ENCODE measurements at places on chromosomes 7 and 10. TPM values are rescaled to one million over a fixed set of nuclear protein-coding genes. Genes with fewer than 3 reads are reported as not detected.

GRCh38 chr7:44167920-44168319 lies 21.3 kb downstream of the GCK start:
- no peak for DNase-seq

- no peak for DNase-seq
Measured at GRCh38 chr7:51058764-51059163, 257.8 kb downstream of the COBL start.

- no peak for DNase-seq
Measured at GRCh38 chr10:5945561-5946418, 31.6 kb downstream of the IL15RA start.

DNA sequence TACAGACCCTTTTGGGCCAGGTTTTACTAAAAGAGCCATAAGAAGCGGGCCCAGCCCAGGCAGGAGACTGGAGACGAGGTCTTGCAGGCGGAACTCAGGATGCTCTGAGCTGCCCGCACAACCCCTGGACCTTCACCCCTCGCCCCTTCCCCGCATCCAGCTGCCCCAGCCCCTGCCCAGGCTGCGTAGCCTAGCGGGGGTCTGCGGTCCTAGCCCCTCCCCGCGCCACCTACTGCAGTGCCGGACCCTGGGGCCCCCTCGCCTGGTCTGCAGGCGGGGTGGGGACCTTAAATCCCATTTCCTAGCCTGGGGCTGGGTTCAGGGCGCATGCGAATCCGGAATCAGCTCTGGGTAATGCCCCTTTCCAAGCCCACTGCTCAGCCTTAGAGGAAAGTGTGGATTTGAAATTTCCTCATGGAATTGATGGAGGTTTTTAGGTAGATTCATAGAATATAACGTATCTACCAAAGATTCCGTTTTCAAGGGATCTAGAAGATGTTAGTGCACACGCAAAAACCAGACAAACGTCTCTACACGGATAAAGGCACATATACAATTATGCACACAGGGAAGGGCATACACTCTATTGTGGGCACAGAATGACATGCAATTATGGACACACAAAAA lies 546 bp upstream of the HOXA3 start:
- no peak for DNase-seq

SLC26A4 gene
- 0.10 TPM for total RNA-seq

- DNase-seq = peak; percentile 35
Measured at GRCh38 chr10:11612021-11613001, 861 bp upstream of the USP6NL start.

OR2A1 gene
- total RNA-seq = not detected

DNA sequence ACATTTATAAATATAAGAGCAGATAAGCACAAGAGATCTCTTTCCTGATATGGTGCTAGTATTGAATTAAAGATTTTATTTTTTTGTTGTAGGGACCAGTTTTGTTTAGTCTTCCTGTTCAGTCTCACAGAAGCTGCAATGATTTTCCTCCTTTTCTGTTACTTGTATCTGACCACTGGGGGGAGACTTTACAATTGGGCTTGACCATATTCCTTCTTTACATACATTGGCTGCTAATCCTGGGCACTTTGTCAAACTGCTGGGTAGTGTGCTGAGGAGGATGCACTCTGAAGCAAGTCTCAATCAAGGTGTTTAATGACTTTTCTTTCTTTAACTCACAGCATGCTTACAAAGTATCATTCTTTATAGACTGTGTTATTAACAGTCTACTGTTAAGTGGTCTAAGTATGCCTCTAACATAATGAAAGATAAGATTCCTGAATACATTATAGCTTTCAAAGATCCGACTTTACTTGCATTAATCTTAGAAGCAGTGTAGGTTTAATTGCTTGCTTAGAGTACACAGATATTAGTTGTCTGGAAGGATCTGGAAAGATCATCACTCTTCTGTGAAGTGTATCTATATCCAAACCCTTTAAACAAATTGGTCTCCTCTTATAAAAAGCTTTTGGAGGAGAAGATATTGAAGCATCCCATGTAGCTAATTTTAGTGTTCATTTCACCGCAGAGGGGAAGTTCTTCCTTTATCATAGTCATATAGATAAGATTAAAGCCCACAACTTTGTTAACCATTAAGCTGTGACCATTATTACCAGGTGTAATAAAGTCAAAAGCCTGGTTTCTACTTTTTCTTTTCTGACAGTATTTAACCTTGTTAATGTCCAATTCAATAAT lies 3.1 kb downstream of the PALS2 start:
- no peak for DNase-seq

EIF5AL1 gene
- total RNA-seq = not detected

DNA sequence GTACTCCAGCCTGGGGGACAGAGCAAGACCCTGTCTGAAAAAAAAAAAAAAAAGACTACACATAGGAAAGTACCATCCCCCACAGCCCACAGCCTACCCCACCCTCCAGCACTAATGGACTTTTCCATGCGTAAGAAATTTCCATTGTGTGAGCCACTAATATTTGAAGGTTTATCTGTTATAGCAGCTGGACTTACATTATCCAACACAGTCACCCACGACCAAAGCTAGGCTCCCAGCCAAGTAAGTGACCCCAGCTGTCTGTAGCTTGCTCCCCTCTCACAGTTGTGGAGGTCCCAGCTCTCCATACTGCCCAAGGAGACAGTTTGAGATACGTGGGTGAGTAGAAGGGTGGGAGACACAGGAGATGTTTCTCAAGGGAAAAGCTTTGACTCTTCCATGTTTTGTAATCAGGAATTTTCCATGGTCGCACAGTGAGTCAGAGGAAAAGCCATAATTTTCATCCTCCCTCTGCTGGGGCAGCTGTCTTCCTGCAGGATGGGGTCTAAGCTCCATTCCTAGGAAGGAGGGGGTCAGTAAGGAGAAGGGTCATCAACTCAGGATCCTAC lies 57.4 kb downstream of the CAV1 start:
- no peak for DNase-seq

GRCh38 chr10:17101257-17101909 lies 28.2 kb downstream of the CUBN start:
- no peak for DNase-seq

GRCh38 chr7:25562673-25563182 lies 334.4 kb upstream of the NPVF start:
- no peak for DNase-seq

- DNase-seq = no peak
Measured at GRCh38 chr7:23211589-23211988, 29.7 kb downstream of the NUP42 start.

- no peak for DNase-seq
Measured at GRCh38 chr10:117364110-117364960, 10.9 kb downstream of the PDZD8 start.

DNA sequence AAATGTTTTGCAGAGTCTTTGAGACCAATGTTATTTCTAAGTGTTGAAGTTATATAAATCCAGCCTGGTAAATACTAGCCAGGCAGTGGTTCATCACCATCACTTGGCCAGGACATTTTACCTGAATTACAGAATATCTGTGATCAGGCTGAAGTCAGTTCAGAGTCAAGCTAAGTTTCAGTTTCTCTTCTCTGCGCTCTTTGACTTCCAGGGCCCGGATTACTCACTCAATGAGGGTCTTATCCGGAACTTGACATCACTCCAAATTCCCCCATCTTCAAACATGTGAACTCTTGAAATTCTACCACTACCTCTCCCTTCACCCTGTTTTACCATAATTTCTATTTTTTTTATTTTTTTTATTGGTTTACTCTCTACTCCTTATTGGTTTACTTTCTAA lies 36.6 kb upstream of the CCAR1 start:
- no peak for DNase-seq

DNA sequence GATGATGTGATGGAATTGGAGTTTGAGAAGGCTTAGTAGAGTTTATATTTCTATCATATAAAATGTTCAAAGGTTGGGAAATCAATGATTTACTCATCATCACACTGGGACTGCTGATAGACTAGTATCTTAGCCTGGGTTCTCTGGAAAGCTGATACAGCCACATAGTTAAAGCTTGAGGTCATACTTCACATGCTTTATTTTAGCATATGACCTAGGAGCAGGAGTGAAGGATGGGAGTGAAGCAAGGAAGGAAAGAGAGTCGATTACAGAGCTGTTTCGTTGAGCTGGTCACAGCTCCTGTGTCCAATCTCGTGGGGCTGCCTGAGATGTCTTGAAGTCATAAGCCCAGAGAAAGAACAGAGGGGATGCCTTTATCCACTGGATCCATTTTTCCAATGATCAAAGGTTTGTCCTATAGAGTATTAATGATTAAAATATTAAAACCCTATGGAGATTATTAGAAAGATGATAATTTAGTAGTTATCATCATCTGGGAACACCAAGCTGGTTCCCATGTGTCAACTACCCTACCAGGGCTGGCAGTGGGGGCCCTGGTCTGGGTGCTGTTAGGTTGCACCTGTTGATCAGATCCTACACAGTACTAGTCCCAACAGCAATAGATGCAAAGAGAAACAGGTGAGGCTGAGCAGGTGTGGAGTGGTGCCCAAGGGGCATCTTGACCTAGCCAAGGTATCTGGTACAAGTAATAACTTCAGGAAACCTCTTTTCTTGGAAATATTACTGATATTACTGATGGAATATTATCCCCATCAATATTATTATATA lies 77.8 kb downstream of the BAMBI start:
- DNase-seq = no peak

GRCh38 chr7:51304729-51305128 lies 11.9 kb downstream of the COBL start:
- no peak for DNase-seq

DNA sequence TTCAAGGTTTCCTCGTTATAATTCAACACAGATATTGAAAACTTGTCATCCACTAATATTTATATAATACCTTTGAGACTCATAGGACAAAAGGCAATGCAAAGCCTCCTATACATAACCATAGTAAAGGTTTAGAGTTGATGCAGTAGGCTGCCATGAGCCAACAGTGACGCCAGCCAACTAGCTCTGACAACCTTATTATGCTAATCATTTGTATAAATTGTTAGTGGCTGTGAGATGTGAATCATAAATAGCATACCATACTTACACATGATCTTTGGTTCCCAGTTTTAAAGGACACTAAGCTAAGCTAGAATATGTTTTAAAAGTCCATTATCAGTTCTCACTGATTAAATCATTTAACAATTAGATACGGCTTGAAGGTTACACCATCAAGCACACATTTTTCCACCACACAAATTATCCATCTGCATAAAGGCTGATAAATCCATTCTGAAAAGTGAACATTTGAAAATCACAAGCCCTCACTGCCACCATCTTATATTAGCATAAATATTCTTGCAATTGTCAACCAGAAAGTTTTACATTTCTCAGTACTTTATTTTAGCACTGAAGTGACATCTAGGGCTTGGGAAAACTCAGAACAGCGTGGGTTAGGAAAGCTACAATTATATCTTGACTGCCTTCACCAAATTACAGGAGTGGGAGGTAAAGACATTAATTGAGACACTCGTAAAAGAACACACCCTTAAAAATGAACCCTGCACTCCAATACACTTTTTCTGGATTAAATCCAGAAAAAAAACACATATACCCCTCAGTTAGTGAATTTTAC lies 30.7 kb downstream of the COA1 start:
- no peak for DNase-seq

DNA sequence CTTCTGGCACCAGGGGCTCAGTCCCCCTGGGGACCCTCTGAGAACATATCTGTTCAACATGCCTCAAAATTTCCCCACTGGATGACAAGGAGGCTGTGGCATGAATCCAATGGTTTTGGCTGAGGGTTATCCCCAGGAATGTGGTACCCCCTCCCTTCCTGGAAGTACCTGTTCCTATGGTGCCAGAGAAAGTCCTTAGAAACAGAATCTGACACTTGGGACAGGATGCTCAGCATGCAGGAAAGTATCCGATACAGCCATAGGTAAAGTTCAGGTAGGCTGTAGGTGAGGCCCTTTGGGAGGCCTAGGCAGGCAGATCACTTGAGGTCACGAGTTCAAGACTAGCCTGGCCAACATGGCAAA lies 42.7 kb upstream of the A1CF start:
- DNase-seq = no peak

- DNase-seq = no peak
Measured at GRCh38 chr7:100516135-100516812, 22.7 kb upstream of the AGFG2 start.

CFAP58 gene
- total RNA-seq = not detected

DNA sequence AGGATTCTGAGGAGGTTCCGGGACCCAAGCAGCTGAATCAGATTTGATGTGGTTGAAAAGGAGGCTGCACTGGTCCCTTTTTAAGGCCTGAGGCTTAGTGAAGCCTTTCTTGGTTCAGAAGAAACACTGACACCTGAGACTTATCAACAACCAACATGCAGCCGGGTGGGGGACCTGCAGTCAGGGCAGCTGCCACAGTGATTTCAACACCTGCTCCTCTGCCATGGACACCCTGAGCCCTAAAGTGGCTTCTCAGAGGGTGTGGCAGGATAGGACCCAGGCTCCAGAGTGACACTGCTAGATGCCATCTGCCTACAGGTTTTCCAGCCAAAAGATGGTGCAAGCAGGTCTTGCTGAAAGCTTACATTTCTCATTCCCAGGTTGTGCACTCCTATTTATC lies 99.3 kb downstream of the COL13A1 start:
- DNase-seq = no peak

- DNase-seq = peak; percentile 13
Measured at GRCh38 chr7:5363729-5364128, 59.9 kb downstream of the TNRC18 start.

NEURL1 gene
- 1.1 TPM for total RNA-seq

ZNF727 gene
- total RNA-seq = not detected

- no peak for DNase-seq
Measured at GRCh38 chr10:70832852-70833528, 17.2 kb downstream of the SGPL1 start.

NME8 gene
- total RNA-seq = not detected

DNA sequence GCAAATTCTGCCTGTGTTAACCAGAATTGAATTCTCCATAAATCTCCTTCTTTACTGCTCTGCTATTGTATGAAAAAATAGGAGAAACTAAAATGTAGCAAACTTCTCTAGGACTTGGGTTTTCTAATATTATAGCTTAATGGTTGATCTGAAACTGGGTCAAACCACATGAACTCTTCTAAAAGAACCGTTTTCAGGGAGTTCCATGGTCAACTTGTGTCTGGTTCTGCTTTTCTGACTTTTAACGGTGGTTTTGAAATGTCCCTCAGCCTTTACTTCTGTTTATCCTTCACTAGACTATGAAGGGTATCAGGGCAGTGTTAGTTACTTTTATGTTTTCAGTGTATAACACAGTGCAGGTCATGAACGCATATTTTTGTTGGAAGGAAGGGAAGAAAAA lies 242.2 kb downstream of the TSPAN12 start:
- DNase-seq = no peak

HOXA10 gene
- total RNA-seq = 0.35 TPM

GRCh38 chr10:113987805-113988204 lies 55.9 kb upstream of the ADRB1 start:
- DNase-seq = no peak

BHLHA15 gene
- not detected for total RNA-seq

GRCh38 chr7:26275213-26275612 lies 16.4 kb upstream of the SNX10 start:
- no peak for DNase-seq
